ENCODE measurements at places on chromosomes 6 and 20.

GRCh38 chr6:48144021-48144420 is 33.0 kb upstream of the PTCHD4 start:
- no peak for DNase-seq

DNA sequence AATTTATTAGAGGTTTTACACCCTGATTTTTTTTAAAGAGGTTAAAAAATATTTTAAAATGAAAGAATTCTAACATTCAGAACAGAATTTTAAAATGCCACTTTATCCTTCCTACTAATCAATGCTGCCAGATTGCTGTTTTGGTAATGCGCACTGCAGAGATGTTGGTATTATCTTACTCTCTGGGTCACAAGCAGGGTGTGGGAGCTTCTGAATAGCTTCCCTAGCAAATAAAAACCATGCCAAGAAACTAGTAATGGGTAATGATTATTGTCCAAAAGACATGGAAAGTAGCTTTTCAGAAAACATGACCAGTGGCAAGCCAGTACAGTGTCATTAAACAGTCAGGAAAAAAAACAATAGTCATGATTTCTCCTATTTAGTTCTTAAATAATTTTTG is 205.4 kb downstream of the TPBG start:
- DNase-seq, result no peak

- no peak for DNase-seq
Observed at GRCh38 chr20:2145376-2145775, 43.7 kb downstream of the STK35 start.

GRCh38 chr6:41626917-41627316 is 11.4 kb upstream of the MDFI start:
- DNase-seq, result no peak

Data from activated CD4-positive, alpha-beta T cell treated with anti-CD3 and anti-CD28 coated beads for 1 hour (primary cell).